Activated T-cell treated with anti-CD3 and anti-CD28 coated beads, Interleukin-2, amount 50 U/mL, for 72 hours (primary cell): ENCODE measurements at places on chromosomes 2 and 18. TPM values are rescaled to one million over a fixed set of nuclear protein-coding genes. Genes with fewer than 3 reads are reported as not detected.
A peak's percentile ranks its signal among the peaks of the same experiment; 100 is the strongest.

DNA sequence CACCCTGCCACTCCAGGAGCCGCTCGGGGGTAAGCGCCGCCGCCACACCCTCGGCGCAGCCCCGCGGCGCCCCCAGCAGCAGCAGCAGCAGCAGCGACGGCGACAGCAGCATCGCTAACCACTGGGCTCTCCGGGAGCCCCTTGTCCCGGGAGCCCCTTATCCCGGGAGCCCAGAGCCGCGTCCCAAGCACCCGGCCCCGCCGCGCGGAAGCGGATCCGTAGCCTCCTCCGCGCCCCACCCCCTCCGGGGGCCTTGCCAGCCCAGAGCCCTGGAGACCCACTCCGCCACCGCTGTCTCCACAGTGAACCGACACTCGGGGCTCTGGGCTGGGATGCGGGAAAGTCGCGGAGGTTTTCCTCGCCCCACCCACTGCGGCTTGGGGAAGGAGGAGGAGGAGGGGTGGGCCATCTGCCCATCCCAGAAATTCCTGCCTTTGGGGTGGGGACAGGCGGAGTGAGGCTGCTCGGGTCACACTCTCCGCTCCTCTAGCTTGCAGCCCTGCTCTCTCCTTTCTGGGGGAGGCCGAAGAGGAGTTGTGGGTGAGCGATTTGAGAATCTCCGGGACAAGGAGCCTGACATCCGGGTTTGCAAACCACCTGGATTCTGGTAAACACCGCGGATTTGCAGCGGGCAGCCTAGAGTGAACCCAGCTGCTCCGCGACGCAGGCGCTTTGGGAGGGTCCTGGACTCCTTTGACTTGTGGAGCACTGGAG is at the start of gene PLA2R1:
Gene PLA2R1 (minus strand): TSS at position 324 of the 714 bp plus-strand sequence. CDS start 212 bp downstream, at position 112.
- H3K27ac ChIP-seq: no peak within 1 kb of the TSS
- peaks cover 2% of the 10 kb centered on the region for H3K36me3 ChIP-seq
- H3K4me3 ChIP-seq: peak within 1 kb of the TSS; percentile 68
- DNase-seq: peak; percentile 19

DNA sequence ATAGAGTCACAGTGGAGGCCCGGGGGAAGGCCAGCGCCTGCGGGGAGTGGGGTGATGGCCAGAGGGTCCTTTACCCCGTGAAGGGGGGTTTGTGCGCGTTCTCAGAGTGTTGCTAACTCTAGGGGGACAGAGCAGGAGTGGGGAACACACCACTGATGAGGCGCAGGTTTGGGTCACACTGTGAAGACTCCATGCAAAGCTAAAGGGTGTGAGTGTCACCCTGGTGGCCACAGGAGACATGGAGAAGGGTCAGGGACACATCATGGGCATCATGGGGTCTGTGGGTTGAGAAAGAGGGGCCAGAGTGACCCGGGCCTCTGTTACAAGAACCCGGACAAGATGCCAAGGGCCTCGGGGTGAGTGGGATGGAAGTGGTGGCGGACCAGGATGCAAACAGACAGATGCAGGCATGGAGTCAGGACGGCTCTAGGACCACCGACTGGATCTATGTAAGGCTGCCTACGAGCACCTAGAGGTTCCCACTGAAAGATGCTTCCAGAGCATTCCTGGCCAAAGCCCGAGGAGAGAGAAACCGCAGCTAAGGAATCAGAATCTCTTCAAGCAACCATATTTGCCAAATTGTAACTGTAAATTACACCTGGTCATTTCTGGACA is 84.3 kb downstream of the PXDN start:
- DNase-seq: no peak
- H3K27ac ChIP-seq: no peak overlapping the region
- H3K4me3 ChIP-seq: no peak overlapping the region
- H3K36me3 ChIP-seq: no peaks in the 10 kb centered on the region
- no peaks in the 10 kb centered on the region for H3K27me3 ChIP-seq

- no peak overlapping the region for H3K4me3 ChIP-seq
- H3K4me1 ChIP-seq: no peaks in the 10 kb centered on the region
- no peak overlapping the region for H3K27ac ChIP-seq
- no peaks in the 10 kb centered on the region for H3K27me3 ChIP-seq
- no peaks in the 10 kb centered on the region for H3K36me3 ChIP-seq
- DNase-seq: no peak
Observed at GRCh38 chr2:102950371-102950946, 188.6 kb downstream of the TMEM182 start.

HOXD8 gene
- total RNA-seq: not detected

DPYSL5 gene
- total RNA-seq: not detected

ZC3H8 gene
- 23.6 TPM for total RNA-seq

ACYP2 gene
- total RNA-seq: 10.8 TPM
